ENCODE measurements at places on chromosomes 11 and 22.

DNA sequence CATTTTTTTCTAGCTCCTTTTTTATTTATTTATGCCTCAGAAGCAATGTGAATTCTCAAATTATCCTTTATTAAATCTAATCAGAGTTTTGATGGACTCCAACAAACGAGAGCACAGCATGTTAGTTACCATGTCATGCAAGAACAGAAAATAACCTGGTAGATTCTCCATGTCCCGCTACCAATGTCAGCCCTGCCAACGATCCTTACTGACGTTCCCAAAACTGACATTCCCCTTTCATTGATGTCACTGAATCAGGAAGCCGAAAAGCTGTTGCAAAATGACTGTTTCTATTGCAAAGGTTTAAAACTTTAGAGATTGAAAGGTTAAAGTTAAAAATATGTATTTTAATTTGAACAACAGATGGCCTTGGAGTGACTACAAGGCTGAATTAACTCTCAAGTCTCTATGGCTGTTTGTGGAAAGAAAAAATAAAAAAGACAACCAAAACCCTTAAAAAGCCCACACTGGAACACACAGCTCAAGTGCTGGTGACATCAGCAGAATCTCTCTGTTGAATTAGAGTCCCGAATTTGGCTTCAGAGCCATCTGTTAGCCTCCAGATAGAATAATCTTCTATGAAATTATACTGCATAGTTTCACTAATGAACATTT lies 96.8 kb downstream of the BDNF start:
- DNase-seq = no peak

DNA sequence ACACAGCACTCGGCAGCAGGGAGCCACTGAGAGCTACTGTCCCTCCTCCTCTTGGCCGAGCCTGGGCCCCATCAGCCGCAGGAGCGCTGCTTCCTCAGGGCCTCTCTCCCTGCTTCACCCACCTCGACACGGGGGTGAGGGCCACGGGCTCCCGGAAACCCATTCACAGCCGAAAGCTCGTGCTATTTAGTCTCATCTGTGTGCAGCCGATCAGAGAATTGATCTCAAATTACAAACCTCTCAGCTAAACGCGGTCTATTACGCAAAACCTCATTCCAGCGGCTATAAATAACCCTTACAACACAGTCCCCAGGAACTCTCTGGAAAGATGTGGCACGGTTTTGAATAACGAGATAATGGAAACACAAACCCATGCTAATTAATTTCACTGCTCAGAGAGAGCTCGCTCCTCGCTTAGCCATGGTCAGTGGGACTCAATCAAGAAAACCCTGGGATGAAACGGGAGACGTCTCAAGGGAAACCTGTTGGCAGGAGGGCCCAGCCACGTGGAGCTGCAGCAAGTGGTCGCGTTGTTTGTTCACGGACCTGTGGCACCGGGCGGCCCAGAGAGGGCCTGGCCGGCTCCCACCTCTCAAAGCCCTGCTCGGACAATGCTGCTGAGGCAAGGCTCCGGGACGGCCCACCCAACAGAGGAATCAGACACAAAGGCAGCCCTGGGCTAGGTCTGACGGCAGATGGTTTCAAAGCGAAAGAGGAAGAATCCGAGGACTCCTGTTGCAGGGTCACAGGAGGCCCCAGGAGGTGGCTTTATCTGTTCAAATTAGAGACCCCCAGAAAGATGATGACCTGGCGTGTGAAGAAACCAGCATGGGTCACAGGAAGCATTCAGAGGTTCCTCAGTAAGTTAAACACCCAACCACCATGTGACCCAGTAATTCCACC lies 210.5 kb downstream of the CTTN start:
- DNase-seq = no peak

DNA sequence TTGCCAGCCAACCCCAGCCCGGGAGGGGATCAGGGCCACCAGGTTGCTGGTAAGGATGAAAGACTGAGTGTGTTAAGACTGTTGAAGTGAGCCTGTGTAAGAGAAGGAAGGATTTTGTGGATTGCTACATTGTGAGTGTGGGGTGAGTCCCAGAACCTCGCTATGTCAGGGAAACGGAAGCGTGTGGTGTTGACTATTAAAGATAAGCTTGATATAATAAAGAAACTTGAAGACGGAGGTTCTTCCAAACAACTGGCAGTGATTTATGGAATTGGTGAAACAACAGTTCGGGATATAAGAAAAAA lies 627 bp downstream of the JRKL start:
- DNase-seq = peak; percentile 3

GRCh38 chr22:38569972-38570778 lies at the start of gene DMC1:
TSS of gene DMC1 (minus strand) at chr22:38570183. CDS start at chr22:38568256, 1,927 bp downstream.
- DNase-seq = peak; percentile 97

DNA sequence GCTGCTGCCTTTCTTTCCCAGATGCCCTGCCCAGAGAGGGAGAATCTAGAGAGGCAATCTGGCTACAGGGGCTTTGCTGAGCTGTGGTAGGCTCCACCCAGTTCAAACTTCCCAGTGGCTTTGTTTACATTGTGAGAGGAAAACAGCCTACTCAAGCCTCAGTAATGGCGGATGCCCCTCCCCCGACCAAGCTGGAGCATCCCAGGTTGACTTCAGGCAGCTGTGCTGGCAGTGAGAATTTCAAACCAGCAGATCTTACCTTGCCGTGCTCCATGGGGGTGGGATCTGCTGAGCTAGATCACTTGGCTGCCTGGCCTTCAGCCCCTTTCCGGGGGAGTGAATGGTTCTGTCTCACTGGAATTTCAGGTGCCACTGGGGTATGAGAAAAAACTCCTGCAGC lies 12.2 kb downstream of the BDNF start:
- no peak for DNase-seq

DNA sequence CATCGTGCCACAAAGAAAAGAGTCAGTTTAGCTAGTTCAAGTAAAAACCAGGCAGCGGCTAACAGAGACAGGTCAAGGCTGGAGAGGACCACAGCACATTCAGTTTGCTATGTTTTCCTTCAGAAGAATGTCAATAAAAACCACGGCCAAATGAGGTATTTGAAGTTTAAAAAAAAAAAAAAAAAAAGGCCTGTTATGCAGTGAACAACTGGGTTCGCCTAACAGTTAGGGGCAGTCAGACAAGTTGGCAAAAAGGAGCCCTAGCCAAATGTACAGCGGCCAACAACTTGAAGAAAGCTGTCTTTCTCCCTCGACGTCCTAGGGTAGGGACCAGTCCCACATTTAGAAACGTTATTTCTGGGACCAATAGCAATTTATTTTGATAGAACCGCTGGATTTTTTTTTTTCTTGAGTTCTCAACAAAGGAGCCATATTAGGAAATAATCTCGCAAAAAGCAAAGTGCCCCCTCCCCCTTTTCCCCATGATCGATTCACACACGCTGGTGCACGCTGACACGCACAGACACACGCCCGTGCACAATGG lies 237.8 kb downstream of the TTC28 start:
- DNase-seq = peak; percentile 28

DNA sequence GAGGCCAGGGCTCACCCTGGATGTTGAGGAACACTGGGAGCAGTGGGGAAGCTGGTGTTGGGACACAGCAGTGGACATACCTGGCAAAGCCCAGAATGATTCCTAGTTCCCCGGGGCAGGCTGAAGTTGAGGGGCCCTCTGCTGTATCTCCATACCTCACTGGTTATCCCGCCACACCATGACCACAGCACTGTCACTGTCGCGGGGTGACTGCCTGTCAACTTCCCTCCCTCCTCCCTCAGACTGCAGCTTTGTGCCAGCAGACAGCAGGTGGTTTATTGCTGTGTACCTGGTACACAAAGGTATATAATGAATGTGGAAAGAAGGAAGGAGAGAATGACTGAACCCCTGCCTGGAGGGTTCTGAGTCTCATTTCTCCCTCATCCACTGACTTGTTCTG lies 318.7 kb downstream of the TMEM135 start:
- no peak for DNase-seq

DNA sequence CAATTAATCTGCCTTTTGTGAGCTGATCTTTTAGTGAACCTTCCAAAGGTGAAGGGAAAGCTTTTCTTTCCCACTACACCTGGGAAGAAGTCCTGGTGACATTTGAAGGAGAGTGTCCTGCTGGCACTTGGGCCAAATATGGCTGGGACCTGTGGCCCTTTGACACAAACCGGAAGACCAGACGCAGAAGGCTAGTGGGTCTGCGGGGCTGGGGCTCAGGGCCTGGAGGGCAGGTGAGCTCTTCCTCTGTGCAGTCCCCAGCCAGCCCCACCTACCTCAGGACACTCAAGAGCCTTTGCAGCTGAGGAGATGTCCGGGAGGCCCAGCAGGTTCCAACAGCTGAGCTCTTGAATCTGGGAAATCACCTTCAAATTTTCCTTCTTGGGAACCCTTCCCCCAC lies 138.0 kb upstream of the THY1 start:
- no peak for DNase-seq

- DNase-seq = no peak
Observed at GRCh38 chr11:2665526-2666400, 34.0 kb downstream of the KCNQ1OT1 start.

DNA sequence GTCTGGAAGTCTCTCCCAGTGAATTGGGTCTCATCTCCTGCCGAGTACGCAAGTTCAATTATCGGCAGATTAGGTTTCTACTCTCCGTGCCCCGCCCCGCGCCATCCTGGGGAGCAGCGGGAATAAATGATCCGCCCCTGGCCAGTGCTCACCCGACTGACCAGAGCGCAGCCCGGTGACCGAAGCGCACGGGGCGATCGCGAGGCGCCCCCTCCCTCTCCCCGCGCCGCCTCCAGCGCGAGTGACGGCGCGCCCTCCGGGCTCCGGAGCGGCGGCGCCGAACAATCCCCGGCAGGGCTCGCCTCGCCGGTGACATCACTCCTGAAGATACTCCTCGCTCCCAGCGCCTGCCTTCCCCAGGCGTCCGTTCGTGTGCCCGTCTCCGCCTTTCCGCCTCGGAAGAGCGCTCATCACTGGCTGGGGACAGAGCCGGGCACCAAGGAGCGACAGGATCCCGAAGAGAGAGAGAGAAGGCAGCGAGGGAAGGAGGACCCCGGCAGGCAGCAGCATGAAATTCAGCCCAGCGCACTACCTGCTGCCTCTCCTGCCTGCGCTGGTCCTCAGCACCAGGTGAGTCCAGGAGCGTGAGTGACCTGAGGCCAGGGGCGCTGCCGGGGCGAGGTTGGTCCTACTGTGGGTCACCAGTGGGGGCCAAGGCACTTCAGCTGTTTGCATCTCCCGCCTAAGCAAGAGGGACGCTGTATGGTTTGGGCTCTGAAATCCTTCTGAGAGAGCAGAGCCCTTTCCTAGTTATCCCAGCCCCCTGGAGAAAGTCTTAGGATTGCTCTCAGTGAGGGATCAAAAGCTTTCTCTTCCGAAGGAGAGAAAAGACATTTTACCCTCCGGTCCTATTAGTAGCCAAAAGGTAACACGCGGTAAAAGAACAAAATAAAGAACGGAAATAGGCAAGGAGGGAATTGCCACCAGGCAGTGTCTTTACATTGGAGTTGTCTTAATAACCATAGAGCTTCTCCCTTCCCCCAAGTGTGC lies at the start of gene LUZP2:
TSS of gene LUZP2 (plus strand) at position 318 of the 990 bp plus-strand sequence.
- DNase-seq = peak; percentile 14

- peak; percentile 83 for DNase-seq
Observed at GRCh38 chr11:118608360-118609227, 1.2 kb downstream of the PHLDB1 start.

GRCh38 chr22:40204321-40205116 lies 26.8 kb downstream of the TNRC6B start:
- peak; percentile 92 for DNase-seq

DNA sequence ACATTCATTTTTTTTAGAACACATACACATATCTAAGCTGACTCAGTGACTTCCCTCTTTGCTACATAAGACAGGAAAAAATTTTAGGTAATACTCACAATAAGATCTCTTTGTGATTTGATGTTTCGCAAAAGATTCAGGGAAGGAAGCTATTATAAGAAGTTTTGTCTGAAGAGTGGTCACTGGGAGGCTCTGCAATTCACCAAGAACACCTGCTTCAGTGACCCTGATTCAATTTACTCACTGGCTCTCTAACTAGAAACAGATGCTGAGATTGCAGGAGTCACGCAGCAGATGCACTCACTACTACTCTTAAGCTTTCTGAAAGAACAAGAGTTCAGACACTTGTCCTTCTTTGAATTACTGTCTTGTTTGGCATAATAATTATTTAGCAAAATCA lies 193.6 kb upstream of the DDI1 start:
- peak; percentile 29 for DNase-seq

DNA sequence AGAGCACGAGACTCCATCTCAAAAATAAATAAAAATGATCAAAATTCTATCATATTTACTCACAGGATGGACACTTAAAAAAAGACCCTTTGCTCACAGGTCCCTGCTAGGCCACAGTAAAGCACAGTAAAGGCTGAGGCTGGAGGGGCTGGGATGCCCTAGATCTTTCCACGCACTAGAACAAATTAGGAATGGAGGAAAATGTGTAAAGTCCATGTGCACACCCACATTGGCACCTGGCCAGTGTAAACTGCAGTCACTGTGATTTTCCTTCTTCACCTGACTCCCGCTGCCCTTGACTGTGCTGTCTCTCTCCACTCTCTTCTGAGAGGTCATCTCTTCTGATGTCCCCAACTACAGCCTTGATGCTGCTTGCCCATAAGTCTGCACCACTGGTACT lies 195.5 kb downstream of the EFCAB6 start:
- no peak for DNase-seq

DNA sequence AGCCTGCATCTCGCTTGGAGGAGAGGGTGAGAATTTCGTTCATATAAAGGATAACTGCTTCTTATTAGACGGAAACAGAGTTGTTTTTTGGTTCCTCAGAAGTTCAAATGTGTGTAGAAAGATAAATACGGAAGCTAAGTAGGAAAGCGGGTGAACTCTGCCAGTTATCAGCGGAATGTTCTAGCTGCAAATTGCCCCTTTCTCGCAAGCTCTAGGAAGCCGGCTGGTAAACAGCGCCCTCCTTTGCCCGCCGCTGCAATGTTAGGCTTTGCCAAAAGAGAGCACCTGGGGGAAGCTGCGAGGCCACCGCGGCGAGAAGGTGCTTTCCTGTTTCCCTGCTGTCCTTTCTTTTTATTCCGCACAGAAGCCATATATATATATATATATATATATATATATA lies 67.0 kb downstream of the IGLL5 start:
- DNase-seq = no peak

GRCh38 chr11:84372381-84372950 lies 1086.3 kb upstream of the CCDC90B start:
- no peak for DNase-seq

GRCh38 chr11:68379206-68379605 lies 66.8 kb downstream of the LRP5 start:
- no peak for DNase-seq

DNA sequence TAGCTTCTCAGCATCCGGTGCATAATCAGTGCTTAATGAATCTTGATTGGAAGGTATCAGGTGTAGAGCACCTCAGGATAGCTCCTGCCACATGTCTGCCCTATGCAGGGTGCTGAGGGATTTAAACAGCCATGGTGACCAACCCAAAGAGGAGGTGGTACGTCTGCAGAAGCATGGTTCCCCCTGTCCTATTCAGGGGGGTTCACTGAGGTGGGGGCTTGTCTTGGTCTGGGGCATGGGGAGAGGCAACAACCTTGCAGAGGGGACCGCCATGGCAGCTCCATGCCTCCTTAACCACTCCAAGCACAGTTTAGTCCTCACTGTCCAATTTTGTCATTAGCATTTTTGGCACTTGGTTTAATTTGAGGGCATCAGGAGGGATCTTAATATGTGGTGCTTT lies 24.9 kb downstream of the UBE2L3 start:
- DNase-seq = no peak

Measured in AG08395 (cell line).